Osteoblast (primary cell): ENCODE measurements at places on chromosomes 12 and 14. TPM values are rescaled to one million over a fixed set of nuclear protein-coding genes. Genes with fewer than 3 reads are reported as not detected.

GUCY2C gene
- total RNA-seq: not detected in 2 replicates

GRCh38 chr12:1518591-1519516 is 75.5 kb downstream of the FBXL14 start:
- DNase-seq: peak; percentile 93

DNA sequence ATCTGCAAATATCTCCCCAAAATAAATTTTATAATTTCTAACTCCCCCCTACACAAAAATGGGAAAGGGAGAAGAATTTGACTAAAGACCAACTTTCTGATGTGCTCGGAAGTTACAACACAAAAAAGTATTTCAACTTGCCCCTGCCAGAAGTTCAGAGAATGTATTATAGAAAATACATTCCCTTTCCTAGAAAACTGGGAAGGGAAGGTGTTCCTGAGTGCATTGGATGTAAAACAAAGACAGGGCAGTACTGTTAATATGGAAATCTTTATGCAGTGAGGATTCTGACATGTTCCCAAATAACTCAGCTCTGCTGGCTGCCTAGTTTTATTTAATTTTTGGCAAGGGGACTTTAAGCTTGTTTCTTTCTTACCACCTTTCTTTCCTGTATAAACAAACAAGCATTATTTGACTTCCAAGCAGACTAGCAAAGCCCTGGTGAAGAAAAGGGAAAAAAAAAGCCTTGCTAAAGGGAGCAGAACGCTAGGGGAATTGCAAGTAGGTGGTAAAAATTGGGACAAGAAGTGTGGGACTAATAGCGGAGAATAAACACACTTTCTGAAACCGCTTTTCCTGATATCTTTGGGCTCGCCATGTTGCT is 124.1 kb downstream of the STXBP6 start:
- no peak for DNase-seq

DNA sequence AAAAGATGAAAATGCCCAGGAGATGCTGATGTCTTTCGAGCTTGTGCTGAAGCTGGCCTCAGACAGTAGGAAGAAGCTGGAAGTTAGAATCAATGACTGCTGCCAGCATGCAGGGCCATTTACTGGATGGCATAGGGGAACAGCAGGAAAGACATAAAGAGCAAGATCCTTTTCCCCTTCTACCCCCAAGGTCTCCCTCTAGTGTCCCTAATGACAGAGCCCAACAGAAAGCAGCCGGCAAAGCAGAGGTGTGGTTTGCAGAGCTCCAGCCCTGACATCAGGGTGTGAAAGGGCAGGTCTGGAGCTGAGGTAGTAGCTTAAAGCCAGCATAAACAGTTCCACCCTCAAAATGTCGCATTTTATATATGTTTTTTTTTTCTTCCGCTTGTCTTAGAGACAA is 1560.7 kb upstream of the TMEM132C start:
- no peak for DNase-seq

OTOGL gene
- 0.36 and 0.59 TPM in 2 replicates for total RNA-seq

MYL2 gene
- total RNA-seq: not detected in 2 replicates

- DNase-seq: no peak
These were observed 168.8 kb downstream of the ANO4 start for GRCh38 chr12:100963381-100963780.

TROAP gene
- total RNA-seq: 2.5 and 3.5 TPM in 2 replicates

GRCh38 chr12:27979145-27979544 is 6.6 kb upstream of the PTHLH start:
- DNase-seq: no peak

- DNase-seq: no peak
These were observed 11.2 kb downstream of the FAR2 start for GRCh38 chr12:29160230-29160629.

INSM2 gene
- total RNA-seq: not detected in 2 replicates

DNA sequence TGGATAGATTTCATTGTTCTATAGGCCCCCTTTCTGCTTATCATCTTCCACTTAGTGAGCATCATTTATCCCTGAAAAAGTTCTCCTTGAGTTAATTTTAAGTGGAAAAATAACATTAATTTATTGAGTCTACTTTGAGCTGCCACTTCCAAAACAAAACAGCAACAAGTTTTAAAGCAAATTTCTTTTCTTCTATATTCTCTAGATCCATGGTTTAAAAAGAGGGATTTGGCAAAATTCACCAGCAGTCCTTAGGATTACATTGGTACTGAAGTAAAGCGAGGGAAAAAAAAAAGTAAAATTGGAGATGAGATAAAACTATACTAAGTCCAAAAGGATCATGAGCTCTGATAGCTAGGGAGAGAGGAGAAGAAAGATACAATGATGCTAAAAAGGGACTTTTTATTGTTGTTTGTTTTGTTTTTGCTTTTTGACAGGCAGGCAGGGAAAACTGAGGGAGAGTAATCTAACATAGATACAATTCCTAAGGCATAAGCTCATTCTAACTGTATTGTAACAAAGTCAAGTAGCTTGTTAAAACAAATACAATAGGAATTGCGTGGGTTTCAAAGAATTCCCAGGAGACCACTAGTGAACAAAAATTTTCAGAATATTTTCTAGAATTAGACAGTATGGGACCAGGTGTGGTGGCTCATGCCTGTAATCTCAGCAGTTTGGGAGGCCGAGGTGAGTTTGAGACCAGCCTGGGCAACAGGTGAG is 19.2 kb upstream of the PLEKHA5 start:
- peak; percentile 70 for DNase-seq
